ENCODE measurements at places on chromosomes 11 and 22.
A peak's percentile ranks its signal among the peaks of the same experiment; 100 is the strongest.

GRCh38 chr22:33891992-33892391 lies 28.3 kb downstream of the LARGE1 start:
- DNase-seq: no peak

GRCh38 chr22:41301085-41302020 lies at the start of gene ZC3H7B:
TSS of gene ZC3H7B (plus strand) at chr22:41301525. CDS start at chr22:41320661, 19,136 bp downstream.
- DNase-seq: peak; percentile 27

DNA sequence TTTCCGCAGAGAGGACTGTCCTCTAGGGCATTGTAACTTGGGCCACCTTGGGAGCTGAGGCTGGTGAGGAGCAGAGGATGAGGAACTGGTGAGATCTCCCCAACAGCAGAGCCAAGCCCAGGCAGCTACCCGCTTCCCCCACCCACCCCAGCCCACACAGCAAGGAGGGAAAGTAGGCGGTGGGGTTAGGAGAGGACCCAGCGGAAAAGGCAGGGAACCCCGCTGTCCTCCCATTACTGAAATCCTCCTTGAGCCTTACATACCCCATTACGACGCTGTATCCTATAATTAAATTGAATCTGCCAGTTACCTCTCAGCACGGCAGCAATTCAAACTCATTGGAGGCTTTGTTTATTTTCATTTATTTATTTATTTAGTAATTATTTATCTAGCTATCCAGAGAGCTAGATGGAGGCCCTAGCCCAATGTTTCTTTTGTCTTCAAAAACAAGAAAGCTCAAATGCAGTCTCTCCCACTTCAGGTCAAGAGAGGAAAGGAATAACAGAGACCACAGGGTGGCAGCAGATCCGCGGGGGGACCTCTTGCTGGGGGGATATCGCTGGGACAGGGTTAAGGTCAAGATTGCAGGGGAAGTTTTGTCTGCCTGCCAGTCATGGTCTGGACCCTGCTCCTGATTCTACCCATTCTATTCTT lies 218.0 kb downstream of the ST3GAL4 start:
- no peak for DNase-seq

DNA sequence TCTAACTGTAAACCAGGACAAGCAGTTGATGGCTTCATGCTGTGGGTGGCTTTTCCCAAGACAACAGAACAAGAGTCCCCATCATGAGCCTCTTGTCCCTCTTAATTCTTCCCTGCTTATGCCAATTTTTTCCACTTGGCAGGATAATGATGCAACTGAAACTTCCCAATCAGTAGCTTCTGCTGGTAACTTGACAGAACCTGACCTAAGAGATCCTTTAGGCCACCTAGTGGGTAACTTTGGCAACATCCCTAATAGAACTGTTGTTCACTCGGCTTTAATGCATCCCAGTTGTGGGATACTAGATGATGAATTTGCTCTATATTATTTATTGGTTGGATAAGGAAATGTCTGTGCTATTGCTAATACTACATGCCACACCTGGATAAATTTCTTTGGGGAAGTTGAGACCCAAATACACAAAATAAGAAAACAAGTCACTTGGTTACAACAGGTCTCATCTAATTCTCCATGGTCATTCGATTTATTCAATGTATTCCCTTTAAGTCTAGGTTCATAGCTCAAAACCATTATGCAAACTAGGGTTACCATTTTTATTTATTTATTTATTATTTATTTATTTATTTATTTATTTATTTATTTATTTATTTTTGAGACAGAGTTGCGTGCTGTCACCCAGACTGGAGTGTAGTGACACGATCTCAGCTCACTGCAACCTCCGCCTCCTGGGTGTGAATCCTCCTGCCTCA lies 41.4 kb upstream of the NFAM1 start:
- DNase-seq: no peak

- no peak for DNase-seq
Observed at GRCh38 chr11:125532668-125533067, 36.6 kb upstream of the FEZ1 start.

GRCh38 chr22:45744442-45744841 lies 72.8 kb downstream of the ATXN10 start:
- DNase-seq: no peak

- DNase-seq: no peak
Observed at GRCh38 chr11:70825893-70826540, 426.4 kb downstream of the SHANK2 start.

- DNase-seq: no peak
Observed at GRCh38 chr22:47139790-47140119, 377.3 kb downstream of the TBC1D22A start.

- no peak for DNase-seq
Observed at GRCh38 chr22:40641269-40641668, 4.8 kb upstream of the MRTFA start.

DNA sequence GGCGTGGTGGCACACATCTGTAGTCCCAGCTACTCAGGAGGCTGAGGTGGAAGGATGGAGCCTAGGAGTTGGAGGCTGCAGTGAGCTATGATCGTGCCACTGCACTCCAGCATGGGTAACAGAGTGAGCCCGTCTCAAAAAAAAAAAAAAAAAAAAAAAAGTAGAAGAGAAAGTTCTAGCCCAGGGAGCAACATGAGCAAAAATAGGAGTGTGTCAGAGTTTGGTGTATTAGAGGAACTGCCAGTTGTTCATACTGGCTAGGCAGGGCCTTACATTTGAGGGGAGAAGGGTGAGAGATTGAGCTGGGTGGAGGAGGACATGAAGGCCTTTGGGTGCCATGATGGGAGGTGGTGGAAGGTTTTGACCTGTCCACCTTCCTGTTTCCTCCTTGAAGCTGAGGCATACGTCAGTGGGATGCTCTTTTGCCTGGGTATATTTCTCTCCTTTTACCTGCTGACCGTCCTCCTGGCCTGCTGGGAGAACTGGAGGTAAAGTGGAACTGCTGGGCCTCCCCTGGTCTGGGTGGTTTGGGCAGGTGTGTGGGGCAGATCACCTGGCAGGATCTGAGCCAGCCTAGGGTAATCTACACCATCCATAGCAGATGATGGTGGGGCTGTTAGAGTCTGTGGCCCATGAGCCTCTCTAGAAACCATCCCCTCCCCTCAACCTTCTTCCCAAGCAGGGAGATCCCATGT lies 7.3 kb downstream of the SIDT2 start:
- DNase-seq: no peak

GRCh38 chr11:124745835-124746620 lies 6.0 kb downstream of the VSIG2 start:
- DNase-seq: no peak

GRCh38 chr11:132208477-132209055 lies 838.2 kb downstream of the NTM start:
- no peak for DNase-seq

DNA sequence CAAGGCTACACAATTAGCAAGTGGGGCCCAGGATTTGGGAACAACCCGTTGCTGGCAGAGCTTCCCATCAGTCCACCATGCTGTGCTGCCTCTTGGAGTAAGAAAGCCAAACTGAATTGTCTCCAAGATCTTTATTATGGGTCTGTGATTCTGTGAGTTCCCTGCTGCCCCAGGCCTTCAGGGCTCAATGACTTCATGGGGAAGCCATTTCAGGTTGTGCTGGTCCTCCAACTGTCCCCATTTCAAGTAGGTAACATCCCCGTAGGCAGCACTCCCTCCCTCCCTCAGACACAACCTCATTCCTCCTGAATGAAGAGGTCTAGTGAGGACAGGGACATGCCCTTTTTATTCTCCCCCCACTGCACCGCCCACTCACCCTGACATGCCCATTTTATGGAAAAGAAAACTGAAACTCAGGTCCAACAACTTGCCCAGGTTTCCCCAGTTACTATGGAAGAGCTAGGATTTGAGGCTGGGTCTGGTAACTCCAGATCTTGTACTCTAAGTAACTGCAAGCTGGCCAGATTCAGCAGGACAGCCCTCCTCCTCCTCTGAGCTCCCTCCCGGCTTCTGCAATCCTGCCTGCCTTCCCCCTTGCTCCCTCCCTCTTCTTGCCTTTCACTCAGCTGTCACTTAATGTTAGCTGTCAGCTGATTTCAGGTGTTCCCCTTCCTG lies 8.2 kb upstream of the YWHAH start:
- no peak for DNase-seq

DNA sequence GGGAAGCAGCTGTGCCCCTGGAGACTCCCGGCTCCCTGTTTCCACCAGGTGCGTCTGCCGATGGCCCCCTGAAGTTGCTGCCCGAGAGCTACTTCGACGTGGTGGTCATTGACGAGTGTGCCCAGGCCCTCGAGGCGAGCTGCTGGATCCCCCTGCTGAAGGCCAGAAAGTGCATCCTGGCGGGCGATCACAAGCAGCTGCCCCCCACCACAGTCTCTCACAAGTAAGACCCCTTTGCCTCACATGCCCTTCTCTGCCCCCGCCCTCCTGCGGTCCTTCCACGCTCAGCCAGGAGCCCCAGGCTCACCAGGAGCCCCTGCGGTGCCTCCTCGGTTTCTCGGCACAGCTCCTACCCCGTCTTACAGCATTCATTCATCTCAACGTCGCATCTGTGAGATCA lies 25.4 kb downstream of the IGHMBP2 start:
- no peak for DNase-seq

- no peak for DNase-seq
Observed at GRCh38 chr11:86678823-86679222, 6.4 kb upstream of the ME3 start.

- DNase-seq: no peak
Observed at GRCh38 chr11:11845071-11845470, 3.3 kb downstream of the USP47 start.

GRCh38 chr11:79087238-79087960 lies 353.4 kb downstream of the TENM4 start:
- no peak for DNase-seq

DNA sequence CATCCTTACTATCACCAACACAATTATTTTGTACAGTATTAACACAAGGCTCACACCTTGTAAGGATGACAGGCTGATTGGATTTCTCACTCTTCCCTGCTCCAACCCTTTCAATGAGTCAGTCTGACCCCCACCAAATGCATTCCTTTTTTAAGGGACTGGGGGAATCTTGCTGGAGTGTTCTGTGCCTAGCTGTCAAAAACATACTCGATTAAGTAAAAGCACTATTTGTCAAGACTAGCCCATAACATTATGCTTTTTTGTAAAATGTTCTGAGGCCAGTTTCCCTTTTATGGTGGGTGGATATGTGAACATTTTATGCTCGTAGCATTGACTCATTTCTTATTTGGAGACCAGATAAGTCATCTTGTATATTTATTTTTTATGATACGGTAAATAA lies 87.2 kb downstream of the PDHX start:
- no peak for DNase-seq

- no peak for DNase-seq
Observed at GRCh38 chr22:49594078-49594477, 233.6 kb downstream of the BRD1 start.

GRCh38 chr22:27718186-27719035 lies 83.1 kb downstream of the MN1 start:
- DNase-seq: peak; percentile 29

DNA sequence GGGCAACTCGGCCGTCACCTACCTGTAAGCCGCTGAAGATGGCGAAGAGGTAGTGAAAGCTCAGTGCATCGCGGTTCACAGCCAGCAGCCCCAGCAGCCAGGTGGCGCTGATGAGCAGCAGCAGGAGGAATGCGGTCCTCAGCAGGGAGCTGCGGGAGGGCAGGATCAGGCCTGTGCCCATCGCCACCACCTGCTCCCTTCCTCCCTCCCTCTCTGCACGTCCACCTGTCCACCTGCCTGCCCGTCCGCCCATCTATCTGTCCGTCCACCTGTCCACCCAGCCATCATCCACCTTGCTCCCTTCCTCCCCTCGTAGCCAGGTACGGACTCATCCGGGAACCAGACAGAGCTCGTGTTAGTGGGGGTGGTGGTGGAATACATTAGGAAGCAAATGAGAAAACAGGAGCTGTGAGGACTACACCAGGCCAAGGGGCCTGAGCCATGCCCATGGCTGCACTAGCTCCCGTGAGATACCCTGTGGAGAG lies 32.2 kb downstream of the TRMU start:
- no peak for DNase-seq

DNA sequence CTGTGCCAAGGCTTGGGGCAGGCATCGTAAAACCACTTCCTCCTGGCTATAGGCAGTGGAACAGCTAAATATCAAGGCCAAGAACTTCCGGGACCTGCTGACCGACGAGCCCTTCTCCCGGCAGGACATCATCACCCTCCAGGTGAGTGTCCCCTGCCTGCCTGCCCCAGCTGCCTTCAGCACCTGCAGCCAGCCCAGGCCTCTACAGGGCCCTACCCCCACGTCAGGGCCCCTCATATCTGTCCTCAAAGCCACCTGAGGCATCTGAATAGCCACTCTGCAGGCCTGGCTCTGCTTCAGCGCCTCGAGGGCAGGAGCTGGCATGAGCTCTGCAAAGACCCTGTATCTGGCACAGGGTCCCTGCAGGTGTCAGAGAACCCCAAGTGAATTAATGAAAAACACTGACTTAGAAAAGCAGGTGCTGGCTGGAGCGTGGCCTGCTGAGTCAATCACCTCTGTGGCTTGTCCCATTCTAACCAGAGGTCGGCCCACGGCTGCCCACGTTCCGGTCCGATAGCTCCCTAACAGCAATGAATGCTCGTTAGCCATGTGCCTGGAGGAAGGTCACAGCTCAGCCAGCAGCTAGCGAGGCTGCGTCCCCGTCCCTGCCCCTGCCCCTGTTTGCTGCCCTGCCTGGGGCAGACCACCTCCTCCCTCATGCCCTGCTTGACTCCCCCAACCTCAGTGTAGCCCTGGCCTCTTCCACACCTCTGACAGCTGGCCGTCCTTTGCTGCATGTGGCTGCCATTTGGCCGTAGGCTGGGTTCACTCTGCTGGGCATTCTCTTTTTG lies 16.8 kb downstream of the PPIL2 start:
- DNase-seq: no peak

- DNase-seq: no peak
Observed at GRCh38 chr11:107252429-107253161, 205.0 kb downstream of the CWF19L2 start.

- DNase-seq: no peak
Observed at GRCh38 chr22:42548597-42549330, 5.0 kb upstream of the SERHL2 start.

DNA sequence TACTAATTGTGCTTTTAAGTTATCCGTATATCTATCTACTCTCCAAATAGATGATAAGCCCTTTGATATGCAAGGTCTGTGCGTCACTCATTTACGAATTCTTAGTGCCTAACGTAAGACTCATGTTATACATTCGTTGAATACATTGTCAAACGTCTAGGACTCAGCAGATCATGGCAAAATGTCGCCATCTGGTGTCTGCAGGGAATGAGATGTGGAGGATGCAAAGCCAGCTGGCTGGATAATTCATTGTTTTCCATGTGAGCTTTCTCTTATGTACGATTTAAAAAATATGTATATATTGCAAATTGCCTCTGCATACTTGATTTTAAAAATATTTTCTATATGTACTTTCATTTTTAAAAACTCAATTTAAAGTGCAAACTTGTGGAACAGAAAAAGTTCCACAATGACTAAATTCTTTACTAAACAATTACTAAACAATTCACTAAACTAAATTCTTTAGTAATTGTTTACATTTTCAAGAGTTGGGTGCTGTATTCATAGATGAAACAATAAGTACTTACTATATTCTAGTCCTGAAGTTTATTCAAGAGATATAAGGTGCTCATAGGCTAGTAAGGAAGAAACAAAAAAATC lies 33.8 kb downstream of the ZNF202 start:
- peak; percentile 75 for DNase-seq

- DNase-seq: no peak
Observed at GRCh38 chr11:130779943-130780342, 136.3 kb downstream of the SNX19 start.

Measured in caudate nucleus (tissue), 63 donors.